H7 (cell line): ENCODE measurements at places on chromosomes 3 and 15. TPM values are rescaled to one million over a fixed set of nuclear protein-coding genes. Genes with fewer than 3 reads are reported as not detected.

CA12 gene
- total RNA-seq: 0.70 and 1.9 TPM in 2 replicates

UNC13C gene
- 0.03 TPM in 1 of 2 replicates, not detected in the other for total RNA-seq

SEMA6D gene
- total RNA-seq: 2.7 and 5.5 TPM in 2 replicates

THRB gene
- total RNA-seq: 1.0 and 5.0 TPM in 2 replicates

SCN11A gene
- total RNA-seq: 0.10 and 0.11 TPM in 2 replicates

CPLX3 gene
- total RNA-seq: 0.03 TPM in 1 of 2 replicates, not detected in the other

CYP1A1 gene
- 0.45 and 0.78 TPM in 2 replicates for total RNA-seq

CYP1A2 gene
- not detected in 2 replicates for total RNA-seq

LRTM1 gene
- not detected in 2 replicates for total RNA-seq

CORO2B gene
- 3.8 and 5.4 TPM in 2 replicates for total RNA-seq

- peak; percentile 45 for DNase-seq
Observed at GRCh38 chr3:161423911-161424522, 52.7 kb upstream of the SPTSSB start.

GRCh38 chr15:96053781-96054428 lies 276.6 kb upstream of the NR2F2 start:
- peak; percentile 19 for DNase-seq

- DNase-seq: peak; percentile 31
Observed at GRCh38 chr15:73341886-73342600, 26.7 kb downstream of the HCN4 start.

DNA sequence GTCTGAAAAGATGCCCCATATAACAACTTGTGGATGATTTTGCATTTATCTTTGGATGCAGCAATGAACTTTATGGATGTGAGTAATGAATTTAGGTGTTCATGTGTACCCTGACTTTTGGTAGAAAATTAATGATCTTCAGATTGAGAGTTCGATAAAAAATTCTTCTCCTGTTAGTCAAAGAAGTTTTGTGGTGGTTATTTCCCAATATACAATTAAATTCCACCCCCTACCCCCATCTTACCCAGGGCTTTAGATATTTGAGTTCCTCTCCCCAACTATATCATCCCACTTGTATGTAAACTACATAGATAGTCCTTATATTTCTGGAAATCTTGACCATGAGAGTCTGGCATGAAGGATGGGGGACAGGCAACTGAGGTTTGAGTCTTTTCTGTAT lies 126.1 kb upstream of the ALDH1A3 start:
- no peak for DNase-seq

GRCh38 chr3:37812499-37812896 lies 49.2 kb upstream of the CTDSPL start:
- DNase-seq: no peak

GRCh38 chr15:77836121-77836692 lies 203.5 kb upstream of the LINGO1 start:
- peak; percentile 95 for DNase-seq

DNA sequence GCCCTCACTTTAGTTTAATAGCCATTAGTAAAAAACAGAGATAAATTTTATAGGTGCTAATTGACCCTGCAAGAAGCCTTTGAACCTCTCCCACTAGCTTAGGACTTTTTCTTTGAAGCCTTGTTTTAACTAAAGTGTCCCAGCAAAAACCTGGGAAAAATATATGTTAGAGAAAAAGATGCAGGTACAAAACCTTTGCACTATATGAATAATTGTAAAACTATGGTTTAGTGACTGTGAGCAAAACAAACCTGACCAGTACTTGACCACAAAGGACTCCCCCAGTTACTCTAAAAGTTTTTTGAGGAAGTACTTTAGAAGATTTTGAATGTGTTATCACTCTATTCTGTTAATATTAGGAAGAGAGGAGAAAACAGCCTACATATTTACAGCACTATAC lies 123.3 kb upstream of the TP63 start:
- DNase-seq: no peak

GRCh38 chr3:12813967-12814366 lies 17.5 kb downstream of the CAND2 start:
- no peak for DNase-seq

- DNase-seq: peak; percentile 48
Observed at GRCh38 chr15:42151141-42151561, 5.3 kb downstream of the PLA2G4F start.

GRCh38 chr3:100047455-100048141 lies 66.7 kb downstream of the FILIP1L start:
- DNase-seq: no peak

GRCh38 chr15:48475600-48476395 lies 144.6 kb downstream of the DUT start:
- DNase-seq: no peak

- DNase-seq: peak; percentile 59
Observed at GRCh38 chr3:66115858-66116654, 77.3 kb upstream of the MAGI1 start.

DNA sequence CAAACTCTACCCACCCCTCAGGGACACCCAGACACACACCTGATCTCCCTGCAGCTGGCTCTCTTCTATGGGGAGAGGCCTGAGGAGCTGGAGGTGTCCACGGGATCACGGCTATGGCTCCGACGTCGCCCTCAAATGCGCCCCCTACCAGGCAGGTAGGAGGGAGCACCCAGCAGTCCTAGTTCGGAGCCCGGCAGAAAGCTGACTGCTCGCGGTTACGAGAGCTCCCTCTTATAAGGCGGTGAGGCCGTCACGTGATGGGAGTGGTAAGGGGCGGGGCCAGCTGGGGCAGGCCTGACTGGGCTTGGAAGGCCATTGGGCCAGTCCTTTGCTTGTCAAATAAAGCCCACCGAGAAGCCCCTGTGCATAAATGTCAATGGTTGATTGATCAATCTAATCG lies at the start of gene PRR20G:
TSS of gene PRR20G (minus strand) at position 207 of the 400 bp plus-strand sequence. CDS start 681 bp downstream, outside the sequence.
- peak; percentile 65 for DNase-seq

DNA sequence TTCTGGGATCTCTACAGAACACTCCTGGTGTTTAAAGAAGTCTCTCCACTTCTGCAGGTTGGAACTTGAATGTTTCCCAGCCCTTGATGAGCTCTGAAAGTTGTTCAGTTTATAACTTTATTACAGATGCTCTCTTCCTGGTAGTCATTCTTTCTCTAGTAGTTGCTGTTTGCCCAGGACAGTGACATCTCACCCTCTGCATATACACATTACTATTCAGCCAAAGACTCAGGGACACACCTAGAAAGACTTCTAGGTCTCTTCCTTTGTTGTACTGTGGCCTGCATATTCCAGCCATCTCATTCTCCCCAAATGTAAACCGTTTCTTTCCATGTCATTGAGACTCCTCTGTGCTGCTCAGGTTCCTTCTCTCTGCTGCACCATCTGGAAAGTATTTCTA lies 76.7 kb downstream of the MITF start:
- DNase-seq: no peak

DNA sequence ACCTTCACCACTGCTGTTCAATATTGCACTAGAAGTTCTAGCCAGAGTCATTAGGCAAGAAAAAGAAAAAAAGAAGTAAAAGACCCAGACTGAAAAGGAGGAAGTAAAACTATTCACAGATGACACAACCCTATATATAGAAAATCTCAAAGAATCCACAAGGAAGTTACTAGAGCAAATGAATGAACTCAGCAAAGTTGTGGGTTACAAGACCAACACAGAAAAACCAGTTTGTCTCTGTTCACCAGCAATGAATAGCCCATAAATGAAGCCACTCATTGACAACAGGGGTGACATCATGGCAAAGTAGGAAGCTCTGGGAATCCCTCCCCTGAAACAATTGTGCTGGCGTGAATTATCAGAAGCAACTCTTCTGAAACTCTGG lies 4.6 kb downstream of the CFAP100 start:
- DNase-seq: no peak

DNA sequence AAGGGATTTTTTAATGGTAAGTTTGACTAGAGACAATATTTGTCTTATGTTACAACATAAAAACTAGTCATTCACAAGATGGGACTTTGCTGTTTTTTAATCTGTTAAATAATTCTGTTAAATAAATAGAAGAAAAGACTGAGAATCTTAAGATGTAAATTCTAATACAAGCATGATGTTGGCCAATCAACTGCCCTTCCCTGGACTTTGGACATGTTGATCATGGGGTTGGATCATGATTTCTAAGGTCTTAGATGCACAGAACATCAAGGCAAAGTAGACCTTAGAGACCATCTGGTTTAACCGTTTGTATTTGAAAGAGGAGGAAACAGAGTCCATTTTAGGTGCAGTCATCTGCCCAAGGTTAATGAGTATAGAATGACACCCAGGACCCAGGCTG lies 10.9 kb downstream of the MASP1 start:
- DNase-seq: no peak

DNA sequence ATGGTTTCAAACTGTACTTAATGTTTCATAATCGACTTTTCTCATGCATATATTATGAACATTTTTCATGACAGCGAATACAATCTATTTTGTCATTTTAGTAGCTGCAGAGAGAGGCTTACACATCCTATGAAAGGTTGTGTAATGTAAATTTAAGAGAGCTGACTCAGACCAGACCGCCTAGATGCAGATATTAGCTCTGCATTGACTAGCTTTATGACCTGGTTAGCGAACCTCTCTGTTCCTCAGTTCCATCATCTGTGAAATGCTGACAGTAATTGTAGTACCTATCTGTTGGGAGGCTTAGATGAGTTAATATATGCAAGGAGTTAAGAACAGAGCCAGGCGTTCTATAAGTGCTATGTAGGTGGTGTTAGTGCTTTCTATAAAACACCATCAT lies 116.2 kb upstream of the RASGRP1 start:
- DNase-seq: no peak

GRCh38 chr3:46433841-46434240 lies 26.8 kb downstream of the CCRL2 start:
- DNase-seq: no peak

- DNase-seq: no peak
Observed at GRCh38 chr3:38000965-38001455, 10.4 kb downstream of the VILL start.

DNA sequence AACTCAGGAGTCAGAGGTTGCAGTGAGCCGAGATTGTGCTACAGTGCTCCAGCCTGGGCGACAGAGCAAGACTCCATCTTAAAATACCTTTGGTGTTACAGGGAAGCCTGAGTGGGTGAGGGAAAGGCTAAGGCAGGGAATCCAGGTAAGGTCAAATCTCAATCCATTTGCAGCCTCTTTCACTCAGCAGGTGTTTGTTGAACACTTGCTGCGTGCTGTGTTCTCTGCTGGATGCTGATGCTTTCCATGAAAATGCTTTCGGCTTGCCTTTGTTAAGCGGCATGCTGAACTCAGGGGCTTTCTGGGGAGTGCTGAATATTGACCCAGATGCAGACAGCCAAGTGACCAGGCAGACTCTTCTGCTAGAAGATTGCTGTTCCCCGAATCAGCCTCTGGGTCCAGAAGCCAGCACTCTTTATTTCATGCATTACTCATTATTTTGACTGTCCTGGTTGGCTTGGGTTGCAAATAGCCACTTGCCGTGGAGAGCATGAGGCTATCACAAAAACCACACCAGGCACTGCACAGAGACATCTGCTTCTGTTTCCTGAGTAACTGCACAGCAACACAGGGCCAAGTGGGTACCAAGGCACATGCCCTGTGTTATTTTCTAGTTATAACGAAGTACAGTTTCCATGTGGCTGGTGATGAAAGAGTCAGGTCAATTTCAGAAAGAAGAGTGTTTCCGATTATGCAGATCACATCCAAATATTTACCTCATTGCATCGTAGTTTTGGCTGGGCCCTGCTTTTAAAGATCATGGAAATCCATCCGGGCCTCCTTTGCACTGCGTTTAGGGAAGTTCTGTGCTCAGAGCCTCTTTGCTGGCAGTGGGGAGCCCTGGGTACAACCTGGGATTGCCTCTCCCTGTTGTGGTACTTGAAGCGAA lies 88.6 kb downstream of the THSD4 start:
- DNase-seq: peak; percentile 74

DNA sequence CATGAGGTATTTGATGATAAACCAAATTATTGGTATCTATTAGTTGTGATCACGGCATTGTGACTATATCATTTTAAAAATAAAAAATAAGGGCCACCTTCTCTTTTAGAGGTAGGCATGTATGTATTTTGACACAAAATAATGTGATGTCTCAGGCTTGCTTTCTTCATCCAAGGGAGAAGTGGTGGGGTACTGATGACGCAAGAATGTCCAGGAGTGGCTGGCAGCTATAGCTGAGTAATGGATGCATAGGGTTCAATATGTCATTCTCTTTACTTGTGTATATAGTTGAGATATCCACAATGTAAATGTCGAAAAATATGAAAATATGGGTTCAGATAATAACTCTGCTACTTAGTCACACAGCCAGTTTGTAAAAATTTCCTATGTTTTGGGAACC lies 46.8 kb upstream of the NSMCE3 start:
- DNase-seq: no peak

DNA sequence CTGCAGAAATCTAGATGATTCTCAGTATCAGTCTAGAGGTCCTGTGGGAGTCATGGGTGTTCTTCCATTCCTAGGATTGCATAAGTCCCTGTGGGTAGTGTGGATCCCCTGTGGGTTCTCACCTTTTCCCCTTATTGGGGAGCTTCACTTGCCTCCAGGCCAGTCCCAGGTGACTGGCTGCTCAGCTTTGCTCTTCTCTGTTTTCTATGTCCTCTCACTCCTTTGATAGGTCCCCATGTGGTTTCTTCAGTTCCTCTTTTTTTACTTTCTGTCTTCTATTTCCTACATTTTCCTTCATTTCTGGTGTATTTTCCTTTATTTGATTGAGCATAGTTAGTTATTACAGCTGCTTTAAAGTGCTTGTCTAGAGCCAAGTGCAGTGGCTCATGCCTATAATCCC lies 10.9 kb downstream of the TEX55 start:
- no peak for DNase-seq

GRCh38 chr3:181860235-181860634 lies 148.5 kb downstream of the SOX2 start:
- DNase-seq: no peak

GRCh38 chr3:50644561-50644960 lies 27.6 kb downstream of the MAPKAPK3 start:
- DNase-seq: no peak

GRCh38 chr15:82807920-82808633 lies 1.4 kb upstream of the WHAMM start:
- no peak for DNase-seq

DNA sequence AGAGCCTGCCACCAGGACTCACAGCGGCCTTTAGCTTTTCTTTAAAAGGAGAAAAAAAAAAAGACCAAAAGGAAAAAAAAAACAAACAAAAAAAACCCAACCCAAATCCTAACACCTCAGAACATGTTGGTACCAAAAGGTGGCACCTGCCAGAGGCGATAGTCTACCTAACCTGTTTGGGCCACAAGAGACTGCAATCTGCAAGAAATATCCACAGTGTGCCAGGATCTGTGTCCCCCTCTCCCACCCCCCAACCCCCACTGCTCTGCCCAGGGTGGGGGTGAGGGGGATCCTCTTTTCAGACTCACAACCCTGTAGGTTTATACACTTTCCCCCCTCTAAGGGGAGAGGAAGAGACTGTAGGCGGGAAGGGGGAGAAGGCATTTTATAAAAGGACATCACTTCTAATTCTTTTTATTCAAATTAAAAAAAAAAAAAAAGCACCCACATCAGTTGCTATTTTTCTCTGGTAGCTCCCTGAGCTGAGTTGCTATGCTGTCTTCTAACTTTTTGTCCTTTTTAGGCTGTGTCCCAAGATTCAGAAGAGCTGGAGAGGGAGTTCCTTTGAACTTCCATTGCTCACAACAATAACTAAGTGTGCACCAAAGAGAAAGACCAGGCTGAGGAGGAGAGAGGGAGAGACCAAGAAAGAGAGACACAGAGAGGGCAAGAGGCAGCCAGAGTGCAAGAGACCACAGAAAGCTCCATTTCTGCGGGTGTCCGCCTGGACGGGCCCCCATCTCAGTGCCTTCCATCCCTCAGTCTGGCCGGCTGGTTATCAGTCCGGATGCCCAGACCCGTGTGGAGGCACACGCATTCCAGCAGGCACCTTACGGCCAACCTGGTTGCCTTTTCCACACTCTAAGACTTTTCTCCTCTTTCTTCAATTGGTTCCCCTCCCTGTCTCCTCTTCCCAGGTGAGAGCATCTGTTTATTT lies 48.9 kb downstream of the TLE3 start:
- DNase-seq: peak; percentile 56
